Hepatic stellate cell (primary cell): ENCODE measurements at places on chromosomes 1 and 21.

- no peak for DNase-seq
Observed at GRCh38 chr1:56390232-56390867, 189.0 kb downstream of the PLPP3 start.

DNA sequence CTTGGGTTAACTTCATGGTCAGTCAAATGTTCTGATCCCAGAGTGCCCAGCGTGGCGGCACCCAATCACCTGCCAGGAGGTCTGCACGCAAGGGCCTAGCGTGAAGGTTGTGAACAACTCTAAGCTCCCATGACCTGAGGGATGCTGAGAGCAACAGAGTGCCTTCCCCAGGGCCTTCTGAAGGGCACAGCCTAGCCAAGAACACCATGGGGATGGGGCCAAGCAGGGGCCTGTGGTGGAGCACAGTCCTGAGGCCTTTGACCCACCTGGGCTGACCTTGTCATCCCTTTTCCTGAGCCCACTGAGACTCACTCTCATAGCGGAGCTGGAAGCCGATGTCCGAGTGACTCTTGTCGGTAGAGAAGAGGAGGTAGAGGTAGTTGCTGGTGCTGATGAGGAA, 138.8 kb upstream of the HMGB4 start:
- DNase-seq = no peak

- no peak for DNase-seq
Observed at GRCh38 chr1:2355373-2356261, 35.7 kb downstream of the MORN1 start.

DNA sequence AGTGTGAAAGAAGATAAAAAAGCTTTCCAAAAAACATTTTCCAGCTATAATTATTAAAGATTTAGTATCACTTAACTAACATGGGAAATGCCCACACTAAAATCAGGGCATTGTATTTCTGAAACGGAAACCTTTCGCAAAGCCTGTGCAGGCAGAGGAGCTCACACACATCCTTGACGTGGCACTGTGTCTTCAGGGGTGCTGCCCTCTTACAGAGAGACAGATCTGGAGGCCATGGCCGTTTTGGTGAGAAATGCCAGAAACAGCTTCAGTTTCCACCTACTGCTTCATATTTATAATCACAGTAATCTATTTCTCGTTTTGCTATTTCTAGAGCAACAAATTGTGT, 26.7 kb downstream of the ATP1B1 start:
- no peak for DNase-seq

GRCh38 chr1:156742801-156743200, 1.9 kb upstream of the MRPL24 start:
- DNase-seq = no peak

DNA sequence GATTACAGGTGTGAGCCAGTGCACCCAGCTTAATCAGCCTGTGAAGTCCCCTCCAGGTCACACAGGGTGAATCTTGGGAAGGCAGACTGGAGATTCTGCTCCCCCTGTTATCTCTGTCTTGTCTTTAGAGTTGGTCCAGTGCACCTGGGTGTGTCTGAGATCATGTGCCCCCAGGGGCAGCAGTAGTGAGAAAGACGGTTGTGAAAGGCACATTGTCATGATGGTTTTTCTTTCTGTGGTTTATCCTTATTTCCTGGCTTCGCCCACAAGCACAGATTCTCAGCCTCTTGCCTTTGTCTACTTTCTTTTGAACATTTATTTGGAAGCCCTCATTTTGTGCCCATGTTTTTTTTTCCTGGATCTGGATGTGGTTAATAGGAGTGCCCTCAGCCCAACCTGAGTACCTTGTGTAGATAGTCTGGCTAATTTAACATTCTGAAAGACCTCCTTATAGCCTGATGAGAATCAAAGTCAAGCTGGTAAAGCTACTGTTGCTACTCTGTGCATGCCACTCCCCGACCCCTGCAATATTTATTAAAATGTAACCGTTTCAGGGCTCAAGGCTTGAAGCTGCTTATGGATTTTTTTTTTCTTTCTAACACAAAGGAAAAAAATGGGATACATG, 23.7 kb downstream of the UCK2 start:
- no peak for DNase-seq

DNA sequence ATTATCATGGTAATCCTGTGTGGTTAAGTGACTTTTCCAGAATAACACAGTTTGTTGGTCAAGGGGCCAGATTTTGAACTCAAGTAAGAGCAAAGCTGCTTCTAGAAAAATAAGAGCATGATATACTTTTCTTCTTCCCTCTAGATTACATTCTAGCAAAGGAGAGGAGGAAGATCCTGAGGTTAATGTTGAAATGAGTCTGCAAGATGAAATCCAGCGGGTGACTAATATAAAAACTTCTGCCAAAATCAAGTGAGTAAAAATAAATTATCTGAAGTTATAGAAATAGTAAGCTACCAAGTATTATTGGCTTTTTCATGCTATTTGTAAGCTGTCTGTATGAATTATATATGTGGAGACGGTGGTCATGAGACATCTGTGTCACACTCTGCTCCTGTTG, 12.8 kb downstream of the WDR3 start:
- no peak for DNase-seq

- DNase-seq = no peak
Observed at GRCh38 chr1:230976825-230977747, 1.6 kb downstream of the TTC13 start.

GRCh38 chr1:164961715-164962114, 394.8 kb downstream of the LMX1A start:
- no peak for DNase-seq

GRCh38 chr21:44528634-44528995, 11.4 kb downstream of the KRTAP10-1 start:
- DNase-seq = no peak

GRCh38 chr21:14602382-14602958, 56.4 kb upstream of the SAMSN1 start:
- no peak for DNase-seq

DNA sequence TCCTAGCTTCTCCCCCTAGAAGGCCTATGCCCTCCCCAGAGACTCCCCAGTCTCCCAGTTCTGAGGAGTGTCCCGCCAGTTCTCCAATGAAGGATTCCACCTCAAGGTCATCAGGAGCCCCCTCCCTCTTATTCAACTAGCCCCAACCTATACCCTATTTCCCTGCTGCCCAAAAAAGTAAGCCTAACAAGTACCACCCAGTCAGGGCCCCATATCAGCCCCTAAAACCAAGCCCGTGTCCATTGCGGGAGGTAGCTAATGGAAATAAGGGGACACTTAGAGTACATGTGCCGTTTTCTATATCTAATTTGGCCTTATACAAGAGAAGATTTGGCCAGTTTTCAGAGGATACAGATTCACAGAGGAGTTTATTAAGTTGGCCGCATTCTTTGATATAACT, 416.2 kb downstream of the MATN1 start:
- DNase-seq = no peak

GRCh38 chr1:186819126-186819525, 9.6 kb upstream of the PLA2G4A start:
- DNase-seq = peak; percentile 43

- no peak for DNase-seq
Observed at GRCh38 chr1:96804648-96805047, 83.1 kb downstream of the PTBP2 start.

- peak; percentile 75 for DNase-seq
Observed at GRCh38 chr1:44237721-44238457, 24.6 kb downstream of the DMAP1 start.

- no peak for DNase-seq
Observed at GRCh38 chr1:201968202-201968925, 13.1 kb downstream of the TIMM17A start.

- peak; percentile 32 for DNase-seq
Observed at GRCh38 chr1:244012202-244012601, 38.9 kb upstream of the ZBTB18 start.

- no peak for DNase-seq
Observed at GRCh38 chr1:243930822-243931671, 81.0 kb upstream of the AKT3 start.

- DNase-seq = no peak
Observed at GRCh38 chr1:230861489-230861888, 6.8 kb downstream of the C1orf198 start.

DNA sequence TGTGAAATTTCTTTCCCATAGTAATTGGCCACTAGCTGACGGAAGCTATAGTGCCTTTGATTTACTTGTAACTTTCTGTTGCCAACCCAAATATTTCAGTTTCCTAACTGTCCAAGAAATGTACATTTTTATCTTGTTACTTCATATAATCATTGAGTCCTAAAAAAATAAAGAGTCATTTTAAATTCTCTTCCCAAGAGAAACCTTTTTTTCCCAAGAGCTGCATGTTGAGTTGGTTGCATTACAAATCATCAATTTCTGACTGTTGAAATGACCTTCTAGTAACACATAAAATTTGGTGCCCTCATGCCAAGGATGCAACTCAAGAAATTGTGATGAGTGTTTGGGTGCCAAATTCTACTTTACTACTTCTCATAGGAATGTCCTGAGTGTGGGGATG, 61.0 kb downstream of the HMCN1 start:
- DNase-seq = no peak

- no peak for DNase-seq
Observed at GRCh38 chr1:50829014-50829958, 130.8 kb downstream of the FAF1 start.

DNA sequence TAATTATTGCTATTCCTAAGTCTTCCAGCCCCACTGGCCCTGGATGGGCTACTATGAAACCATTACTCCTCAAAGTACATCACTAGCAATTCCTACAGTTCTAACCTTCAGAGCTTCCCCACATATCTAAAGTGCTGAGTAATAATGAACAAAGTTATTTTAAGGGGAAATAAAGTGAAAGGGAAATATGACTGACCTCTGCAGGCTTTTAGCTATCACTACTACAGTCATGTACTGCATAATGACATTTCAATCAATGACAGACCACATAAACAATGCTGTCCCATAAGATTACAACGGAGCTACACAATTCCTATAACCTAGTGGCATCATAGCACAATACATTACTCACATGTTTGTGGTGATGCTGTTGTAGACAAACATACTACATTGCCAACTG, 32.5 kb upstream of the ASPM start:
- DNase-seq = peak; percentile 14

GRCh38 chr21:40504825-40505224, 342.1 kb downstream of the DSCAM start:
- no peak for DNase-seq

- peak; percentile 62 for DNase-seq
Observed at GRCh38 chr1:235442788-235443429, 61.3 kb downstream of the B3GALNT2 start.

- DNase-seq = peak; percentile 38
Observed at GRCh38 chr1:62082456-62083363, 111.9 kb upstream of the L1TD1 start.

GRCh38 chr1:53196017-53196484, 573 bp upstream of the CPT2 start:
- DNase-seq = no peak

- DNase-seq = no peak
Observed at GRCh38 chr1:11880911-11881748, 22.4 kb upstream of the NPPB start.

- no peak for DNase-seq
Observed at GRCh38 chr1:92459871-92460320, 26.8 kb downstream of the GFI1 start.

DNA sequence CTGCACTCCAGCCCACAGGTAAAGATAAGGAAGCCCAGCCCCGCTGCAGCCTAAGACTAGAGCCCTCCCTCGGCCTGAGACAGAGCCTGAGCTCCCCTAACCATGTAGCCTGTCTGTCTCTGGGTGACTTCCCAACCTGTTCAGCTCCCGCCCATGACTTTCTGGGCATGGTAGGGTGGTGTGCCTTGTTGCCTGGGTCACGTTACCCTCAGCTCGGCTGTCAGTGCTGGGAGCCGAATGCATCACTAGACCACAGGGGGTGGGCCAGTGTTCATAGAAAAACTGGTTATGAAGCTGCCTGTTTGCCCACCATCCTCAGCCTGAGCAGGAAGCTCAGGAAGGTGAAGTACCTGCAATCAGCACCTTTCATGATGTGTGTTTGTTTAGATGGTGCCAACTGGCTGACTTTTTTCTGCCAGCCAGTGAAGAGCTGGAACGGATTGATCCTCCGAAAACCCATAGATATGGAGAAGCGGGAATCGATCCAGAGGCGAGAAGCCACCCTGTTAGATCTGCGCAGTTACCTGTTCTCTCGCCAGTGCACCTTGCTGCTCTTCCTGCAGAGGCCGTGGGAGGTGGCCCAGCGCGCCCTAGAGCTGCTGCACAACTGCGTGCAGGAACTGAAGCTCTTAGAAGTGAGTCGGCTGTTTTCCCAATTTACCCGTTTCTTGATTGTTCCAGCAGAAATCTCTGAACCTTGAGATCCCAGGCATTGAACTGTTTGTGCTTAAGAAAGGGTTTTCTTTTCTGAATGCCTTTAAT, 43.9 kb upstream of the PWP2 start:
- no peak for DNase-seq

DNA sequence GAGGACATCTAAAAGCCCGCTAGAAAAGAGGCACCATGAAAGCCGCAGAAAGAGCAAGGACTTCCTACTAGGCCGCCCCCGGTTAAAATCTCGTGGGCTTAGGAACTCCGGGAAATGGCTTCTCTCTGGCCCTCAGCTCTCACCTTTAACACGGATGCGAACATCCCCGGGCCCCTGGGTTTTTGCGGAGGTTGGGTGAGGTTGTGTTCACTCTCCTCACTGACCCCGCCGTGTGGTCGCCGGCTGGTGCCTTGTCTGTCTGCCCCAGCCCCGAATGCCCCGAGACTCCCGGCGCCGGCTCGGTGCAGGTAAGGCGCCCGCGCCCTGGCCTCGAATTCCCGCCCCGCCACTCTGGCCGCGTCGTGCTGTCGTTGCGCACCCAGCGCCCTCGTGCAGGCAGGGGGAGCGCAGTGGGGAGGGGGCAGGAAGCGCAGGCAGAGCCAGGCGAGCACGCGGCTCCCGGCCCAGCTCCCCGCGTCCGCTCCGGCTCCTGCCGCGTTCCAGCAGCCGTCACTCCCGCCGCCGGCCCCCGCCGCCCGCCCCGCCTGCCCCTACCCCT, at the start of gene SHISAL2A:
Gene SHISAL2A (plus strand): TSS at position 437 of the 559 bp plus-strand sequence. CDS start 326 bp downstream, outside the sequence.
- DNase-seq = no peak

GRCh38 chr1:13813398-13814012, 113.5 kb downstream of the PRDM2 start:
- DNase-seq = peak; percentile 38

DNA sequence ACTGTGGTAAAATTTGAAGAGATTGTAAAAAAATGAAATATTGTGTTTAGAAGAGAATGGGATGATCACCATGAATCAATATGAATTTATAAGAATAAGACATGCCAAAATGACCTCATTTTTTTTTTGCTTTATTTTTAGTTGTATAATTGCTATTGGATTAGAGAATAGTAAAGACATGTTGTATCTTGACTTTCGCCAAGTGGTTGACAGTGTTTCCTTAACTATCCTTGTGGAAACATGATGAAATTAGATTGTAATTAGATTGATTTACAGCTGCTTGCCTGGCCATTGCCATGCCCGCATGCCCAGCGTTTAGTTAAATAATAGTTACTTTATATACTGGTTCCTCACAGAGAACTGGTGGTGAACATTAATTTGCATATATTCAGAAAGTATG, 154.9 kb downstream of the MAGI3 start:
- DNase-seq = no peak

GRCh38 chr1:46489638-46490405, at the start of gene DMBX1:
DMBX1 (plus strand) TSS chr1:46489836; CDS start chr1:46507011, 17,175 bp downstream.
- peak; percentile 70 for DNase-seq

GRCh38 chr1:12745126-12745991, 641 bp upstream of the CFAP107 start:
- no peak for DNase-seq

- peak; percentile 62 for DNase-seq
Observed at GRCh38 chr1:15214527-15214926, 32.5 kb upstream of the FHAD1 start.
